Cerebellar cortex (tissue), 1 donor: ENCODE measurements at places on chromosomes 4 and X.

DNA sequence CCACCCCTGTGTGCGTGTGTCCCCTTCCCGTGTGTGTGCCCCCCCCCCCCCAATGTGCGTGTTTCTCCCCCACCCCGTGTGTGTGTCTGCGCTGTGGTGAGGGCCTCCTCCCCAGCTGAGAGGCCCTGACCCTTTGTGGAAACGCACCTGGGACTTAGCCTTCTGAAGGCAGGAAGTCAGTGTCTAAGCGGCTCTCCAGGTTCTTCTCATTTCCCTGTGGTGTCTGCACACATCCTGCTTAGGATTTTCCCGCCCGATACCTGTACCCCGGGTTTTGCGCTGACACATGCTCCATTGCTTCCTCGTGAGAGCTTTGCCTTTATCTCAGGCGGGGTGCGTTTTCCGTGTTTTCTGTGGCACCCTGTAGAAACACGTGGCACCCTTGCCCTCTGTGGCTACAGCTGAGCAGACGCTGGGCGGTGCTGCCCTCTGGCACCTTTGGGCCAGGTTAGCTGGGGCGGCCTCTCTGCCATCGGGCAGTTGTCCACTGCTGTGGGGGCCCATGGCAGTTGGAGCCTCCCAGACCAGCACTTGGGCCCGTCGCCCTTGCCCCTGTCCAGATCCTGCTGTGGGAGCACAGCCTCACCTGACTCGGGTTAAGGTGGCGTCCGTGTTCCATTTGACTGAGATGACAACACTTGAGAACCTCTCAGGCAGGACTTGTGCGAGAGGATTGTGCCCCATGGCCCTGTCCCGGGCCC, 26.3 kb downstream of the MAEA start:
- no peak for DNase-seq

DNA sequence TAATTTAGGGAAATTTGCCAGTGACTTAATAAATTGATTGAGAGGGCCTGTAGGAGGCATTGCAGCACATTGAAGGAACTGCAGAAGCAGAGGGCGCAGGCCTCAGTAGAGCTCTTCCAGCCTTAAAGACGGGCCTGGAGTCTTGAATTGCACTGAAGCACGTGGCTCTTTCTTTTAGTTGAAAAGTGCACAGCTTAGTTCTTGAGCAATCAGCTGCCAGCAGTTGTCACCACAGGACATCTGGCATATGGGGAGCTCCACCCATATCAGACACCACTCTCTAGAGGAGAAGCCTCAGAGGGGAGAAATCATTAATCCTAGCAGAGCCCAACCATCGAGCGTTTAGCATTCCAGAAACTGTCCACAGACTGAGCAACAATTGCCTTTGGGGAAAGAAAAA, 16.0 kb upstream of the FGF16 start:
- DNase-seq, result no peak

GRCh38 chr4:7952615-7953014, 13.0 kb upstream of the AFAP1 start:
- no peak for DNase-seq

GRCh38 chrX:136496186-136496763, 1.1 kb upstream of the HTATSF1 start:
- DNase-seq, result no peak

DNA sequence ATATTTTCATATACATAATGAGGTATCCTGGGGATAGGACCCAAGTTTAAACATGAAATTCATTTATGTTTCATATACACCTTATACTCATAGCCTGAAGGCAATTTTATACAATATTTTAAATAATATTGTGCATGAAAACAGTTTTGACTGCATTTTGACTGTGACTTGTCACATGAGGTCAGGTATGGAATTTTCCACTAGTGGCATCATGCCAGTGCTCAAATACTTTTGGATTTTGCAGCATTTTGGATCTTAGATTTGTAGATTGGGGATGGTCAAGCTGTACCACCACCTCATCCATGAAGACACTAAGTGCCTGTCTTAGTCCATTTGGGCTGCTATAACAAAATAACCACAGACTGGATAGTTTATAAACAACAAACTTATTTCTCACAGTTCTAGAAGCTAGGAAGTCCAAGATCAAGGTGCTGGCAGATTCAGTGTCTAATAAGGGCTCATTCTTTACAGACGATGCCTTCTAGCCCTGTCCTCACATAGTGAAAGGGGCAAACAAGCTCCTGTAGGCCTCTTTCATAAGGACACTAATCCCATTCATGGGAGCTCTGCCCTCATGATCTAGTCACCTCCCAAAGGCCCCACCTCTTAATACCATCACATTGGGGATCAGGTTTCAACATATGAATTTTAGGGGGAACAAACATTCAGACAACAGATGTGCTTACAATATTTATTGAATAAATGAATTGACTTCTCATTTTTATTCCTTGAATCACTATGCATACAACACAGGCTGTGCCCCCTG, 9.4 kb downstream of the NUDT6 start:
- DNase-seq, result no peak

GRCh38 chrX:71177327-71177726, 32.7 kb downstream of the NLGN3 start:
- DNase-seq, result no peak

DNA sequence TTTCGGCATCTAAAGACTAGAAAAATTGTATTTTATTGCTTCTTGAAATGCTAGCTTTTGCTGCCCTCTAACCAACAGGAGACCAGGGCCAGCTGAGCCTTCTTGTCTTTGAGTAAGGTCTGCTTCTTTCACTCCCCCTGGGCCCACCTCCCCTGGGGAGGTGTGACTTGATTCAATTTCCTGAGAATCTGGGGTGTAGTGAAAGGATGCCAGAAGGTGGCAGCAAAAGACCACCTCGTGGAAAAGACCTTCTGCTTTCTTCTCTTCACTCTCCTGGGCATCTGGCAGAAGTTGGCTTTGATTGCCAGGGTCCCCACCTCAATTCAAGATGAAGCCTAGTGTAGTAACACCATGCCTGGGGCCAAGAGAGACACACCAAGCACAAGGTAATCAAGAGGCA, 96.5 kb upstream of the MAOA start:
- peak; percentile 24 for DNase-seq

- no peak for DNase-seq
Observed at GRCh38 chr4:99968330-99968729, 18.3 kb upstream of the H2AZ1 start.

- DNase-seq, result no peak
Observed at GRCh38 chr4:72357908-72358307, 211.1 kb downstream of the ADAMTS3 start.

GRCh38 chr4:74770226-74770910, 24.0 kb downstream of the BTC start:
- DNase-seq, result no peak

- DNase-seq, result no peak
Observed at GRCh38 chrX:10165580-10166247, 8.9 kb downstream of the CLCN4 start.

DNA sequence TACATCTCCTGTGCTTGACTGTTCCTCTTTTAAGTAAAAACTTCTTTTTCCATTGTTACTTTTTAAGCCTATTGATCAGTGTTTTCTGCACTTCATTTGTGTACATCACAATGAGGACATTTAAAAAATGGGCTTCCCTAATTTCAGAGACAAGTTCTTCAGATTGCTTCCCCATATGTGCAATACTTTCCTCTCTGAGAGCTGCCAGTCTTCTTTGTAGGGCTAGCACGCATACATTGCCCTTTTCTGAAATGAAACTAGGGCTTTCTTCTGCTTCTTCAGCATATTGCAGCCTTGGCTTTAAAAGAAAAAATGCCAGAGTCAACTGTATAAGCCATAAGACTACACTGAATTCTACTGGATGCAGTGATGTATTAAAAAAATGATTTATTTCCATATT, 37.8 kb downstream of the FAT4 start:
- DNase-seq, result no peak

DNA sequence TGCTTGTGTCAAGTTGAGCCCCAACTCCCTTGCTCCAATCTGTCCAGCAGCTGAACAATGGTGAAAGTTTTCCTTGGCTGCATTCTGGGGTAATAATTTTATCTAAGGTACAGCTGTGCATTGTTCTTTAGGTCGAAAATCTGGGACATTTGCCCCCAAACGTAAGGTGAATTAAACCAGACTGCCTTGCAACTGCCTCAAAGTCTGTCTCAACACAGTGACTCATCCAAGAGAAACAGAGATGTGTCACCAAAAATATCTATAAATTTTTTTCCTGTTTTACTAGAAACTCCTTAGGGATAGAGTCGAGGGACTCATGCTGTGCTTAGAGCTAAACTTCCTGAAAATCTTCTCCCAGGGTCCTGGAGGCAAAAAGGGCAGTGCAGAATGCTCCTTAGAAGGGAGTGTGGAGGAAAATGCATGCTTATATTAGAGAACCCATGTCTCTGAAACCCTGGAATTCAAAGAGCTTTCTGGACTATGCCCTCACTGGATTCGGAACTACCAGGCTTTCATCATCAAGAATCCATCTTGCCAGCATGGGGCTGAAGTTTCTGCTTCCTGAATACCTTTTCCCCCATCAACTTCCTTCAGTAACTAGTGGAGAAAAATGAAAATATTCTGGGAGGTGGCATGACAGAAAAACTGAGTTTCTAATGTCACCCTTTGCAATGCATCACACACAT, 115.7 kb downstream of the PALLD start:
- DNase-seq, result no peak

- DNase-seq, result no peak
Observed at GRCh38 chrX:33908074-33908473, 224.0 kb downstream of the FAM47A start.

DNA sequence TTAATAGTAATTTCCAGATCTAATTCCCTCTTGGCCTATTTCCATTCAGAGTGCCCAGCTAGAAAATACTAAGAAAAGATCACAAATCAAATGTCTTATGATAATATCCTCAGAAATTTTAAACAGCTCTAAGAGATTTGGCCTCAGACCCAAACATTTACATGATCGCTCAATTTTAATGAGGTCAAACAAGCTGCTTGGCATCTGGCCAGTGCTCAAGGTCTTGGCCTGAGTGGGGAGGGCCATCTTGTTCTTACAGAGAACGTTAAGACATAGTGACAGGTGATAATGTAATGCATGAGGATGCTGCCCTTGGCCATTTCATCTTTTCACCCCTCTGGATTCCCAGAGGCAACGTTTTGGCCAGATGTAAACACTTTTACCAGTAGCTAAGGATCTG, 159.2 kb upstream of the SLC7A11 start:
- DNase-seq, result peak; percentile 16

GRCh38 chr4:42252315-42252714, 99.9 kb upstream of the BEND4 start:
- no peak for DNase-seq

DNA sequence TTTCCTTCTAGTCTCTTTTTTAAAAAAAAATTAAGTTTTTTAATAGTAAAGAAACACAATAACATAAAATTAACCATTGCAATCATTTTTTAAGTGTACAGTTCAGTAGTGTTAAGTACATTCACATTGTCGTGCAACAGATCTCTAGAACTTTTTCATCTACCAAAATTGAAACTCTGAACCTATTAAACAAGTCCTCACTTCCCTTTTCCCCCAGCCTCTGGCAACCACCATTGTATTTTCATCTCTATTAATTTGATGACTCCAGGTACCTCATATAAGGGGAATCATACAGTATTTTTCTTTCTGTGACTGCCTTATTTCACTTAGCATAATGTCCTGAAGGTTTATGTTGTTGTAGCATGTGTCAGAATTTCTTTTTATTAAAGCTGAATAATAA, 31.8 kb downstream of the MSL3 start:
- DNase-seq, result no peak

DNA sequence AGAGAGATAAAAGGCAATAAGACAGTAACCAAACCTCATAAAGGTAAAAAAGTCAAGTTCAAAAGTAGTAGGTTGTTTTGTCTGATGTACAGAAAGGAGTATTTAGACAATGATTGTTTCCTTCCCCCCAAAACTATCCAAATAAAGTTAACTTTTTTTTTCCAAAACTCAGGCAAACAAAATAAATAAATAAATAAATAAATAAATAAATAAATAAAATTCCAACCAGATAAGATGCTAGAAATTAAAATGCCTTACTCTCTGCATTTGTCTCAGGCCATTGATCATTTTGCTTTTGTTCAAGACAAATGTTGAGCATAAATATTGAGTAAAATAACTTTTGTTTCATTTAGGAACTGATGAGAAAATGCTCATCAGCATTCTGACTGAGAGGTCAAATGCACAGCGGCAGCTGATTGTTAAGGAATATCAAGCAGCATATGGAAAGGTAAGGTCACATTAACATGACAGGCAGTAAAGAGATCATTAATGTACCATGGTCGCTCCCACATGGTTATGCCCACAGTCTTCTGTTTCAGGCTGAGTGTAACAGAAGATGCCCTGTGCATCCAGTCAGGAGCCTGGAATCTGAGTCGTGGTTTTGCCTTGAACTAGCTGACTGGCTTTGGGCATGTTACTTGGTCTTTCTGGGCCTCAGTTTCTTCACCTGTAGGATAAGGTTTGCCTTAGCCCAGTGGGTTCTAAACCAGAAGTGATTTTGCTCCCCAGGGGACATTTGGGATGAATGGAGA, 27.3 kb downstream of the ANXA3 start:
- no peak for DNase-seq

DNA sequence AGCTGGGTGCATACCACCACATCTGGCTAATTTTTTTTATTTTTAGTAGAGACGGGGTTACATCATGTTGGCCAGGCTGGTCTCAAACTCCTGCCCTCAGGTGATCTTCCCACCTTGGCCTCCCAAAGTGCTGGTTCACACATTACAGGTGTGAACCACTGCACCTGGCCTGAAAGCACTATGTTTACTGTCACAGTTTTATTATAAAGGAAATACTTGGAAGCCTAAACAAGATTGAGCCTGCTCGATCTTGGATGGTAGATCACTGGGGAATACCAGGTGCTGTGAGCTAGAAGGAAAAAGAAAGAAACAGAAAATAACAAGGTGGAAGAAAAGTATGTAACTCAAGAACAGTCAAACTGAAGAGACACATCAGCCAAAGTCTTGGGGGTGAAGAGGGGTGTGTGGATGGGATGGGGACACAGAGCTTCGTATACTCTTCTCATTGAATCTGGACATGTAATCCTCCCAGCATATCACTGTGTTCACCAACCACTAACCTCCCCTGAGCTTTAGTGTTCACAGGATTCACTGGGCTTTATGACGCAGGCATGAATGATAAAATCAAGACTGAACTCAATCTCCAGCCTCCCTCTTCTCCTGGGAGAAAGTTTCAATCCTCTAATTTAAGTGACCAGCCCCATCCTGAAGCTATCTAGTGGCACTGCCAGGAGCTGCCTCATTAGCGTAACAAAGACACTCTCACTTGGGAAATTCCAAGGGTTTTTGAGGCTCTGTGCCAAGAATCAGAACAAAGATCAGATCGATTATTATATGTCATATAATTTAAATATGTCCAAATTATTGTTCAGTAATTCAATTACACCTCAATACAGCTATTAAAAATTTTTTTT, 40.9 kb downstream of the PDS5A start:
- no peak for DNase-seq

GRCh38 chr4:5996641-5997040, 21.6 kb downstream of the C4orf50 start:
- no peak for DNase-seq
